NCI-H460 (cell line): ENCODE measurements at places on chromosomes 7 and 10. TPM values are rescaled to one million over a fixed set of nuclear protein-coding genes. Genes with fewer than 3 reads are reported as not detected.

Gene KCNMA1
- 0.52 and 0.54 TPM in 2 replicates for total RNA-seq

DNA sequence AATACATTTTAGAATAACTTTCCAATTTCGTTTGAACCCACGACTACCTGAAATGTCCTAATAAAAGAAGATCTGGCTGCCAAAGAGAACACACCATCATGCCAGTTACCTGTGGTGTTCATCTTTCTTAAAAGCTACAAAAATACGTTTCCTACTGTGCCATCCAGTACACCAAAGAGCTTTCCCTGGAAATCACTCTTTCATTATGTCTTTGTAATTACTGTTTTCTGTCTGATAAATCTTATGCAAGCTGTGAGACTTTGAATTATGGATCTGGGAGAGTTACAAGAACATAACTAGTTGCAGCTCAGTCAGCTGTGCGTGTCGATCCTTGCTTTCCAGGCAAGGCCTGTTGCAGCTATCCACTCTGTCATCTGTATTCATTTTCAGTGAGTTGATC is 12.5 kb upstream of the POM121L12 start:
- DNase-seq, result no peak

DNA sequence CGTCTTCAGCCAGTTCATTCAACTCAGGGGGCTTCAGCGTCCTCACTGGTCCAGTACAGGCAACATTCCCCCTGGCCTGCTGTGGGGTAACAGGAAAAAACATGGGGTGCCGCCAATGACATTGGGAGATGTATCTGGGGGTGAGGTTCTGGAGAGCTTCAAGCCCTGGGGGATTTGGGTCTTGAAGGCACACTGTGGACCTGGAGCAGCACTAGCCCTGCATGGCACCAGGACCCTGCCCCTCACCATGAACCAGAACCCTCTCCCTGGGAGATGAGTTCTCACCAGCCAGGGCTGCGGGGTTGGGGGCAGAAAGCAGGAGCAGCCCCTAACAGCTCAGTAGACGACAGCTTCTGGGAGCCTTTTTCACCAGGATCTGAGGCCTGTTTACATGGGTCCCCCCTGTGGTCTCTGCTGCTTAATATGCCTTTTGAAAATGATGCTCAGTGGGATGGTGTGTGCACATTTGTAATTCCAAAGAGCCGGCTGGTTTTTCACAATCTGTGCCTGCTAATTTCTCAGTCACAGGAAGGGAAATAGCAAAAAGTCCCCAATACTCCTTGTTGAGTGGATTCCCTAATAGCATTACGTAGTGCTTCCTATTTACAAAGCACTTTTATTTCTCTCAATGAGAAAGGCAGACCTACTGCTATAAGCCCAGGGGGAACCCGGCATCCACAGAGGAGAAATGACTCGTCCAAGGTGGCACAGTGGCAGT is 509.5 kb downstream of the RPS24 start:
- DNase-seq, result no peak

DNA sequence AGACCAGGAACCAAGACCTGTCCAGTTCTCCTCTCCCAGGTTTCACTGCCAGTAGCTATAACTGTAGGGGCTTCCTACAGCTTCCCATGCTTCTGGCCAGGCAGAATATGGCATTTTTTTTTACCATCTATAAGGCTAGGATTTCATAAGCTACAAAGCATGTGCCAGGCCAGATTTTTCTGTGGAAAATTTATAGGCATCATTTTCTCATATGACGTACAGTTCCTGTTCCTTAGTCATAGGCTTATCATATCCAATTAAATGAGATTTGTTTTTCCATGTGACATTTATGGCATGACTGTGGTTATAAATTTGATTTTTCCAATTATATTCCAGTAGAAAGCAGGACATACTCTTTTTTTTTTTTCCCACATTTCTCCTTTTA is 208.6 kb upstream of the NPY start:
- DNase-seq, result no peak

DNA sequence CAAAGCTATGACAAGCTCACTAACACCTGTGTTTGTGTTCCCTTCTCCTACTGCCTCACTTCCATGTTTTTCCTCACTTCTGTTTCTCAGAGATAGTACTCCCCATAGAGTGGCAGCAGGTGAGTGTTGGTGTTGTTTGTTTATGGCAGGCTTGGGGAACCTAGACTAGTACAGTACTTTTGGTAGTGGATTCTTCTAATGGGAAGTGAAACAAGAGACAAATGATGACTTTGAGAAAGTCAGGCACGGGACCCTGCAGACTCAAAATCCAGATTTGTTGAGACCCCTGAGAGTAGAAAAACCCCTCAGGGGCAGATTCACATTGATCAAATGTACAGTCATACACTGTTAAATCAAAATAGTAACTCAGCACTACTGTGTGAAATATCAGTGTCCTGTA is 6.4 kb upstream of the CFAP69 start:
- DNase-seq, result no peak

- DNase-seq, result no peak
Measured at GRCh38 chr7:92785923-92786322, 50.5 kb downstream of the CDK6 start.

GRCh38 chr10:110460111-110460809 is 37.4 kb upstream of the DUSP5 start:
- no peak for DNase-seq

DNA sequence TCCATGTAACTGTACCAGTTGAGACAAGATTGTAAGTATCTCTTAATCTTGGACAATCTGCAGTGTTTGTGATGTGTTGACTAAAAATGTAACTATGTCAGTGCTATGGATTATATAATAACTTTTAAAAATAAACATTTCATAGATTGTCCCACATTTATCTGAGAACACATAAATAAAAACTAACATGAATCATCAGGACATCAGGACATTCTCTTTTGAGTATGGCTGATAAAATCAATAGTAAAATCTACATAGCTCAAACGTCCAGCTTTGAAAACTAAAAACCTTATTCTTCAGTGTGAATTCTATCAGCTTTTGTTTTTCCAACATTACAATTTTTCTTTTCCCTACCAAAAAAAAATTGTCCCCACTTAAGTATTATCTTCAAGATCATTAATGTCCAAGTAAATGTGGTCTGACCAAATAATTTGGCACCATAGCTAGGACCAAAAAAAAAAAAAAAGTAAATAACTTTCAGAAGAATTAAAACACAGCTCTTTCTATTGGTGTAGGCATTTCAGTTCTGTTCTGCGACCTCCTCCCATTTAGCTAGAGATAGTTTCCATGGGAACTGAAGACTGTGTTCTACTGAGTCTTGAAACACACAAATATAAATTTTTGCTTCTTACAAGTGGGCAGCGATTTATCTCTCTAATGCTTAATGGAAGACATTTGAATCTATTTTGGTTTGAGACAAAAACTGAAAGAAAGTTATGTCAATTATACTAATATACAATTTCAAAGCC is 123.0 kb upstream of the SGCE start:
- no peak for DNase-seq

DNA sequence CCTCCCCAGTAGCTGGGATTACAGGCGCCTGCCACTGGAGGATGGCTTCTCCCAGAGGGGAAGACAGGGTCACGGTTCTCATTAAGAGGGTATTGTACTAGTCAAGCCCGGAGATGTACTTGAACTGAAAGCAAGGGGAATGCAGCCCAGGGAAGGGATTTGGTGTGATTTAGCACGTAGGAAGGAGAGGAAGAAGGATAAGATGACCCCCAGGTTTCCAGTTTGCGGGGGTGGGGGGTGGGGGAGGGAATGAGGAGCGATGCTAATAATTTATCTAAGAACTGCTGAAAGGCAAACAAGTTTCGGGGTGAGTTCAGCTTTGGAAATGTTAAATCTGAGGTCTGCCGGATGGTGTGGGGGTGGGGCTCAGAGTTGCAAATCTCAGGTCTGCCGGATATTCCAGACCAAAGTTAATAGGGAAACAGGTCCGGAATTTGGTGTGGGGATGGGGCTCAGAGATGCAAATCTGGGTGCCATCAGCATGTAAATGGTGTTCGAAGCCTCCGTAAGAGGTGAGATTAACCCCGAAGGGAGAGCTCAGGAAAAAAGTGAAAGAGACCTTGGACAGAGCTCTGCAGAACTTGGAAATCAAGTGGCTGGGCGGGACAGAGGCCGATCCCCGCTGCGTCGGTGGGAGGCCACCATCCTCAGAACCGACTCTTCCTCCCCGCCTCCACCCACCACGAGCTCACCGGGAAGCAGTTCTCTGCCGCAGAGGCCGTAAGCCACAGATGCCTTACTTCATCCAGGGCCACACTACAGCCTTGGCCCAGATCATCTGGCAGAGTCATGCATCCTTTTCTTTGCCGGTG is 1.6 kb upstream of the SEPHS1 start:
- no peak for DNase-seq

DNA sequence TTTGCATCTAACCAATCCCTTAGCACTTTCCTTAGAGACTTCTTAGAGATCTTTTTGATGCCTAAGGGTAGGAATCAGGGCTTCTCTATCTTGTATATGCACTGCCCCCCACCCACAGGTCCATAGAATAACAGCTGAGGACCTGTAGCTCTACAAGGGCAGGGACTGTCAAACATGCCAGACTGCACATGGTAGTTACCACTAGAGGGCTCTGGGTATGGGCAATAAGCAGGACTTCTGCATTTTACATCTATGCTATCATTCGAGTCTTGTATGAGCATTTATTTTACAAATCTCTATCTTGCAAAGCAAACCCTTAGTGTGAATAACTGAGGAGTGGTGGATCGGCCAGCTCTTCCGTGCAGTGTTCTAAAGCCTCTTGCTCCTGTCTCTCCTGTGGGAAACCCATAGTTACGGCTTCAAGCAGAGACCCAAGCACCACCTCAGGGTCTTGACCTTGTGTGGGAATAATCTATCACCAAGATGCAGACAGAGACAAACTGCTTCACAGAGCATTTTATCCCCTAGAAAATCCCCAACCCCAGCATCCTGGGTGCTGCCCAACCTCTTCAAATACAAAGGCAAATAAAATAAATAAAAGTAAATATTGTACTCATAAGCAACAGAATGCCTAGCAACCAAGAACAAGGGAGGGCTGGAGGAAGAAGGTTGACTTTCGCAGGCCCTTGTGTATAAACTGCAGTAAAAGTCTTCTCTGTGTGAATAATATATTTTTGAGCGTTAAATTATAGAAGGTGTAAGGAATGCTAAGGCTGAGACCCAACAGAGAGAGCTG is 219.3 kb downstream of the WDR11 start:
- DNase-seq, result no peak

- no peak for DNase-seq
Measured at GRCh38 chr10:32156031-32156495, 99.8 kb upstream of the KIF5B start.

- no peak for DNase-seq
Measured at GRCh38 chr10:3068968-3069737, 1.8 kb downstream of the PFKP start.
